Naive thymus-derived CD8-positive, alpha-beta T cell (primary cell): ENCODE measurements at places on chromosomes 5 and 9. TPM values are rescaled to one million over a fixed set of nuclear protein-coding genes. Genes with fewer than 3 reads are reported as not detected.

DNA sequence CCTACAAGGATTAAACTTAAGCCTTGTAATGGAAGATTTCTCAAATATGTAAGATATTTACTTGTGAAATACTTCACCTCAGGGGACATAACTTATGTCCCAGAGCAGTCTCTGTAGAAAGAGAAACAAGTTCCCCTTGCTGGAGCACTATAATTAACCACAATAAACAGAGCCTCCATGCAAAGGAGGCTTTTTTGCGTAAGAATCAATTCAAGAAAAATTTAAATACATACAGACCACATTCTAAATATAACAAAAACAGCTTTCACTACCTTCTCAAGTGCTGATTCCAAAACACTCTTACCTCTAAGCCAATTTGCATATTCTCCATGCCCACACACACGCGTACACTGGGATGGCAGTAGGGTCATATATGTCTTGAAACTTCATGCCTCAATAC lies 30.7 kb upstream of the CCNB1 start:
- no peak for DNase-seq

DNA sequence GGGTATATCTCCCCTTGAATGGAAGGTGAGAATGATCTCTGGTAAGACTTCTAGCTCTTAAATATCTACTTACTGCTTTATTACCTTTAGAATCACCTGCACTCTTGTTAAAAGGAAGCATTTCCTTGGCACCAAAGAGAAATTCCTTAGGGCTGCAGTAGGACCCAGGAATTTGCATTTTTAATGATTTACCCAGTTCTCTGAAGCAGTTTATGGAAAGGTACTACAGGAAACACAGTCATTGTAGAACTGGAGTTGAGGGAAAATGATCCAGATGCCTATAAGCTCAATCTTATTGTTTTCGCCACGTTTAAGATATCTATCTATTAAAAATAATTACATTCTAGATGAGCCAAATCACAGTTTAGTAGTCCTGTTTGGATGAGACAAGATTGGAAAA lies 9.5 kb upstream of the C9 start:
- DNase-seq, result no peak

Gene OLFM1
- not detected for polyA plus RNA-seq

DNA sequence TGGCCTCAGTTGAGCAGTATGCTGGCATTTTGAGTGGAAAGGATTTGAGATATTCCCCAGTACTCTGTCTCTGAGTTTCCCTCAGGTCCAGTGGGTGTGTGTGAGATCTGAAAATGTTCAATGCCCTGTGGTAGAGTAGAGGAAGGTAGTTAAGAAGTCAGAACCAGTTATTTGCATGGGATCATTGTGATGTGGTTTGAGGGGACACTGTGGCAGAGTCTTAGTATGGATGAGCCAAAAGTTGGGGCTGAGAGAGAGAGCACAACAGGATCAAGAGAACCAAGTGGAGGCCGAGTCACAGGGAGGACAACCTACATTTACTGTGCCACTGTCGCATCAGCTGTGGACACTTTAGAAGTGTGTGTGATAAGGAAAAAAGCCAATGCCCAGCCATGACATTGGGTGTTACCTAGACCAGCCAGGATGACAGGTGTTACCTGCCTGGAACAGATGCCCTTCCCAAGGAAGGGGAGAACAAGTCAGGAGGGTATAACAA lies 128.9 kb upstream of the IL12B start:
- no peak for DNase-seq

GRCh38 chr5:81786991-81787390 lies 36.1 kb upstream of the SSBP2 start:
- DNase-seq, result no peak

- no peak for DNase-seq
Measured at GRCh38 chr9:35813434-35814105, 1.3 kb downstream of the HINT2 start.

DNA sequence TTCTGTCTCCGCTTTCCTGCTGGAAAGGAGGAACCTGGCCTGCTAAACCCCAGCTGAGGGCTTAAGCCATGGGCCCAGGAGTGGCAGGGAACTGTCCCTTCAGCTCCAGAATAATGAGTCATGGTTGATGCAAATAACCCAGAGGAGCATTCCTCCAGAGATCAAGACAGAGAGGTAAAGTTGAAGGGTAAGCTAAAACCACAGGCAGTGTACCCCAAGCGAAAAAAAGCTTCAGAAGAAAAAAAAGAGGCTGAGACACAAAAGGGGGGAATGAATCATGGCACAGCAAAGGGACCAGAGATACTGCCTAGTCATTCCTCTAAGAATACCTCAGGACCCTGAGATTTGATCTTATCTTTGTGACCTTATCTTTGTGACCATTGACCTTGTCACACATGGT lies 199.5 kb upstream of the TAS2R1 start:
- no peak for DNase-seq

DNA sequence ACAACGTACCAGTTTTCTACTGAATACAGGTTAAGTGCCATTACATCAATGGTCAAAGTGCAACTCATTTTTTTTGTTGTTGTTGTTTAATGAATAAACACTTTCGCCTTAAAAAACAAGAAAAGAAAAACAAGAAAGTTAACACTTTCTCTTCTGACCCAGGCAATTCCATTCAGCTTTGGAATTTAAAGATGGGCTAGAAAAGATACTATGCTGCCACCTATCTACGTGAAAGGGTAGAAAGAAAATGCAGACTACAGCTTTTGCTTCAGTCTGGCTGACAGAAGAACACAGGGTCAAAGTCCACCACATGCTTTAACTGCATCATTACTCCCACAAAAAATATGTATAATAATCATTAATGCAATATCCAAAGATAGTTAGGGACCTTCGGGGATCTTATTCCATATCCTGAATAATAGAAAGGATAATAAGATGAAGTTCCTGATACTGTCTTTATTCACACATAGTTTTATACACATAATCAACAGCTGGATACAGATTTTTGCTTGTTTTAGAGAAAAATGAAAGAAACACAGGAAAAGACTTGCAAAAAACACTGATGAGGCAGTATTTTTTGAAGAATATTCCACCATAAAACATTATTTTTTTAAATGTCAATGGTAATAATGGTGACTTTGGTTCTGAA lies 40.4 kb downstream of the ZDHHC21 start:
- DNase-seq, result no peak

GRCh38 chr5:60333005-60333571 lies 366.9 kb downstream of the DEPDC1B start:
- DNase-seq, result no peak

- DNase-seq, result no peak
Measured at GRCh38 chr5:116448450-116448849, 126.2 kb downstream of the SEMA6A start.

DNA sequence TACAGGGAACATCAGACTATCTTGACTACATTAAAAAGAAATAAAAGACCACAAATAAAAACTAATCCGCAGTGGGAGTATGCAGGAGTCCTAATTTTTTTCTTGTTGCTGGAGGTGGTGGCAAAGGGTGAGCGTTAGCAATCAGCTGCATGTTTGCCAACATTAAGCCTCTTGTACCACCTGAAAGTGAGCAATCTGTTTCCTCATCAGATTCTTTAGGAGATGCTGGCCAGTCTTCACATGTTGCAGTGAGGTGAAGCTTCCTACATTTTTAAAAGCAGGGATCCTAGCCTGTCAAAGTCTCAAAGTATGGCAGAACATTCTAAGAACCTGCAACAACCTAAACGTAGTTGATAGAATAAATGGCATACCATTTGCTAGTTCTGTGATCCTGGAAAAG lies 162.2 kb upstream of the MEF2C start:
- no peak for DNase-seq

DNA sequence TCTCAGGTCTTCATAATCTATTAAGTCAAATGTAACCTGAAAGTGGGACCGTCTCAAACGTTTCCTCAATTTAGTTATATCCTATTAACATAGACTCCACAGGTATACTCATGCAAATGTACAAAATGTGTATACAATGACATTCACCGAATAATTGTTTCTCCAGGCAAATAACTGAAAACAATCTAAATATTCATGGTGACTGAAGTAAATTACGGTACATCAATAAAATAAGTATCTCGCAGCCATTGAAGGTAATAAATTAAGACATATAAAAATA lies 482 bp downstream of the IARS1 start:
- no peak for DNase-seq

Gene CDKN2A
- 0.16 TPM for polyA plus RNA-seq

DNA sequence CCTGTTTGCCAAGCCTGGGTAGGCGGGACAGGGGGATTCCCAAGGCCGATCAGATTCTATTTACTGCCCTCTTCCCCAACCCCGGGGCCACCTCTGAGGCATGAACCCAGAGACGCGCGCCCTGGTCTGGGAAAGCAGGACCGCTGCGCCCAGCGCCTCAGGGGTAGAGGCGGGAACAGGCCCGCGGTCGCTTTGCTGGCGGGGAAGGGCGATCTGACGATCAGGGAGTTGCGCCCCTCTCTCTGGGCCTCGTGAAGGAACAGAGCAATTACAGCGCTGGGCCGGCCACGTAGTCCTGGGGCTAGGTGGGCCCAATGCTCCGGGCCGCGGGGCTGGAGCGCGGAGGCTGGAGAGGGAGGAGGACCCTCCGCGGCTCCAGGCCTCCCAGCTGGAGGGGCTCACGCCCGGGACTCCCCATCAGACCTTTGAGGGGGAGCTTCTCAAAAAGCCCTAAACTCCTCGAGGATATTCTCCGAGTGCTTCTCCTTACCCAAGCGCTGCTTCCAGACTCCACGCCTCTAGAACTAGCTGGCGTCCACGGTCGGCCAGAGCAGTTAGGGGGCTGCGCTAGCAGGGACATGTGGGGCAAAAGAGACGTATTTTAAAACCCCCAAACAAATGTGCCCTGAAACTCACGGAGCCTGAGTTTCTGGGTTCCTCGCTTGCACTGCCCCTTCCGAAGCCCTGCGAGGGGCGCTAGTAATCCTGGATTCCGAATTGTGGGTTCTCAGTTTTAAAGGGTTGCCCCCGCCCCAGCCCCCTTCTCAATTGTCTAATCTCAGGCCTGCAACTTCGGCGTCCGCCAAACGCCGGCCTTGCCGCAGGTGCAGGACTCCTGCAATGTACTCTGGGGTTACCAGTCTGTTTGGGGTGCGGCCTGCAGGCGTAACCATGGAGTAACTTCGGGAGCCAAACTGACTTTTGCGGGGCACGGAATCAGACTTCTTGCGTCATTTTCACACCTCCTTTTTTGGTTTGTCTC lies 57.6 kb downstream of the TMEM174 start:
- DNase-seq, result no peak

Gene SLC6A18
- polyA plus RNA-seq, result not detected

DNA sequence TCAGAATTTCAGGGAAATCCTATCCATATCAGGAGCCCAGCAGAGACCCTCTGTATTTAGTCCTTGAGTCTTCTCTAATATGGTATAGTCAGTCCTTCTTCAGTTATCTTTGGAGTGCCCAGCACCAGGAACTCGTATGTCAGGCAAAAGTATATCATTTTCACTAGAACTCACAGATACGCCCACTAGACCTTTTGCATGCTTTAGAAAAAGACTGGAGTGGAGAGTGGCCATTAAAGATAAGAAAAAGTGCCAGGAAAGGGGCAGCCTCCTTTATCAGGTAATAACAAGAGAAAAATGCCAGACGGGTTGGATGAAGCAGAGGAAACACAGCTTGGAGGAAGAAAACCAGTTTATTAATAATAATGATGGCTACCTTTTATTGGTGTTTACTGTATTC lies 63.5 kb downstream of the GPR21 start:
- no peak for DNase-seq

DNA sequence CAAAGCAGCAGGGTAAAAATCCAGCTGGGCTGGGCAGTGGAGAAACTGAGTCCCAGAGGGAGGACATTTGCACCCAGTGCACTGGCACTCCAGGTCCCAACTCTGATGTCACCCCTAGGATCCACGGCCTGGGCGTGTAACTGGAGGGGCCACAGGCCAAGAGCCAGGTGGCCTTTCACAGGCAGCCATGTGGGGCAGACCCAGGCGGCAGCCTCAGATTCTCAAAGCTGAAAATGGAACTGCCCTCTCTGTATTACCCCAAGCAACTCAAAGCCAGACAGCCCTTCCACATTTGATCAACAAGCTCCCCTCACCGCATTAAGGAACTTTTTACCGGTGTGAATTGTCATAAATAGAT lies 46.7 kb downstream of the RASGEF1C start:
- DNase-seq, result no peak

Gene WNK2
- polyA plus RNA-seq, result not detected

GRCh38 chr9:84371737-84372136 lies 31.2 kb upstream of the SLC28A3 start:
- DNase-seq, result no peak

GRCh38 chr5:134048864-134049263 lies 44.1 kb upstream of the VDAC1 start:
- DNase-seq, result no peak
